ENCODE measurements at places on chromosomes 5 and 9. TPM values are rescaled to one million over a fixed set of nuclear protein-coding genes. Genes with fewer than 3 reads are reported as not detected.

- DNase-seq, result no peak
Measured at GRCh38 chr9:107952773-107953172, 463.2 kb upstream of the KLF4 start.

DNA sequence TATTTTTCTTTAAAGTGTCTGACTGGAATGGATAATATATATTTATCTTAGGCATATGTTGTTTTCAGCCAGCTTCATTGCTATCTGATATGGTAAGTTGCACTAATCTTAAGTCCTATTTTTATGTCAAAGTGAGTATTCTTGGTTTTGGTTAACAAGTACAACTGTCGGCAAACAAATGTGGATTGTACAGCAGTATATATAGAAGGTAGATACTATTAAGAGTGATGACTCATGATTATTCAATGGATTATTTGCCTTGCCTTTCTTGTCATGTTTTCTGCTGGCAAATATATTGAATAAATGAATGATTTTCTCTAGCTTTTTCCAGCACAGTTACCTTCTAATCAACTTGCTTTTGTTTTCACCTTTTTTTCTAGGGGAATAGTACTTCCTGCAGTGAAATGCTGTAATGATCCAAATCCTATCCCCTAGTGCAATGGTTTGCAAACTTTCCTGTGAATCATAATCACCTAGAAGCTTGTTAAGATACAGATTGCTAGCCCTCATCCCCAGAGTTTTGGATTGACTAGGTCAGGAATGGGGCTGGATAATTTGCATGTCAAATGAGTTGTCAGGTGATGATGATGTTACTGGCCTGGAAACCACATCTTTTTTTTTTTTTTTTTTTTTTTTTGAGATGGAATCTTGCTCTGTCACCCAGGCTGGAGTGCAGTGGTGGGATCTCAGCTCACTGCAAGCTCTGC is 60.8 kb upstream of the ARRDC3 start:
- no peak for DNase-seq

DNA sequence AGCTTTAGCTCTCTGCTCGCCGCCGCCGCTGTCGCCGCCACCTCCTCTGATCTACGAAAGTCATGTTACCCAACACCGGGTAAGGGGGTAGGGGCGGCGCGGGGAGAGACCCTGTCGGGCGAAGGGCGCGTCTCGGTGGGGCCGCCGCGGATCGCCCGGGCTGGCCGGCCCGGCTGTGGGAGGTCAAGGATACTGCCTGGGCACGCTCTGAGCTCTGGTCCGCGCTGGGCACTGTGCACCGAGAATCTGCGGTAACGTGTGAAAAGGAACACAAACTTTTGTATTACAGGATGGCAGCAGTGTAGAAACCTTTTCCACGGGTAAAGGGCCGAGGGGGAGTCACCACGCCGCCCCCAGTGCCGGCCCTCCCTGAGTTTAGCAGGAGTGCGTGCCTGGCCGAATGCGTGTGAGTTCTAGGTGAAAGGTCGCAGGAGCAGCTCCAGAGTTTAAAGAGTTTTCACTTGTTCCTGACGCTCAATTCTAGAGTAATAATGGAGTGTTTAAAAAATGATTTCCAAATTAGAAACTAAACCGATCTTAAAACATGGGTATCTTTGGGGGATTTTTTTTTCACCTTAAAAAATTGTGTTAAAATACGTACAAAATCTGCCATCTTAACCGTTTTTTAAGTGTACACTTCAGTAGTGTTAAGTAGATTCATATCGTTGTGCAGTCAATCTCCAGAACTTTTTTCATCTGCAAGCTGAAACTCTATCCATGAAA is at the start of gene HSDL2:
Gene HSDL2 (plus strand): TSS at position 7 of the 723 bp plus-strand sequence. CDS start 56 bp downstream, at position 63.
- DNase-seq, result no peak

GRCh38 chr9:127390563-127390962 is 6.4 kb upstream of the SLC2A8 start:
- no peak for DNase-seq

The KCNIP1 gene
- not detected for total RNA-seq

GRCh38 chr5:35819668-35820067 is 37.0 kb upstream of the IL7R start:
- no peak for DNase-seq

DNA sequence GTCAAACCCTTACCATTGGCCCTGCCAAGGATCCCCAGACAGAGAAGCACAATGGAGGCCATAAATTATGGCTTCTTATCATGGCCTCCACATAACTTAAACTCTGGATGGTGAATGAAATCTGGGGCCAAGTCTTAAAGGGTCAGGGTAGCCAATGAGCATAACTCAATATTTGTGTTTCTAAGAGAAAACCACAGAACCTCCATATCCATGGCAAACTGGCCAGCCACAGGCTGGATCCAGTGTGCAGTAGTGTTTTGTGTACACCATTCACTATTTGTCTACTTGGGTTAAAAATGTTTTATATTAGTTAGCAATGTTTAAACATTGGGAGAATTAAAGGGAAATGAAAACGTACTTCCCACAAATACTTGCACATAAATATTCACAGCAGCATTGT is 60.8 kb downstream of the CDO1 start:
- DNase-seq, result no peak

DNA sequence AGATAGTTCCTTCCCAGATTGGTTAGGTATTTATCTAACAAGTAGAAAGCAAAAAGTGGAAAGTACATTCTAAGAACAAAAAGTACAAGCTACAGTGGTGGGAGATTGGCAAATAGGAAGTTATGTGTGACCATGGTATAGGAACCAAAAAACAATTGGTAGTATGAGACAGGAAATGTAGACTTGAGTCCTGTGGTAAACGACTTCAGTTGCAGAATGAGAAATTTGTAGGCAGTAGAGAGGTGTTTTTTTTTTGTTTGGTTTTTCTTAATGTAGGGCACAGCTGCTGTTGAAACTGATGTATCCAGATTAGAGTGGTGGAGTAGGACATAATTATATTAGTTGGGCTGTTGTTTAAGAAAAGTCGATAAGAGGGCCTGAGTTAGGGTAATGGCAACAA is 72.0 kb downstream of the CCNH start:
- DNase-seq, result no peak

DNA sequence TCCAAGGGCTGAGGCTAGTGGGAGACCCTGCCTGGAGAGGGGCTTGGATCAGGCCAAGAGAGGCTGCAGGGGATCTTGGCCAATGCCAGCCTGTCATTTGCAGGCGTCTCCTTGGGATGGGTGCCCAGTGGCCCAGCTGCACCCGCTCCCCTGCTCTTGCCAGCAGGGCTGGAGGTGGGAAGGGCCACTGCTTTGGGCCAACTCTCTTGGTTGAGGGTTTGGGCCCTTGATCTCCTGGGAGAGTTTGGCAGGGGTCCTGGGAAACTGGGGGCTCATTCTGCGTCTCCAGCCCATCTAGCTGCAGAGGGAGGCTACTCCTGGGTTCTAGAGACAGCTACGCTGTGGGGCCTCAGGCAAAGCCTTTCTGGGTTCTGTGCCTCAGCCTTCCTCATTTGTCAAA is 10.5 kb downstream of the PSD2 start:
- DNase-seq, result no peak

- no peak for DNase-seq
Measured at GRCh38 chr5:151671950-151672349, 14.8 kb downstream of the SPARC start.

- no peak for DNase-seq
Measured at GRCh38 chr5:136492587-136492986, 127.2 kb upstream of the TRPC7 start.

GRCh38 chr5:139763280-139763929 is 32.2 kb upstream of the PSD2 start:
- DNase-seq, result no peak

GRCh38 chr5:67081261-67081660 is 115.3 kb downstream of the CD180 start:
- no peak for DNase-seq

The MLANA gene
- not detected for total RNA-seq

GRCh38 chr9:2595973-2596372 is 25.6 kb upstream of the VLDLR start:
- no peak for DNase-seq

DNA sequence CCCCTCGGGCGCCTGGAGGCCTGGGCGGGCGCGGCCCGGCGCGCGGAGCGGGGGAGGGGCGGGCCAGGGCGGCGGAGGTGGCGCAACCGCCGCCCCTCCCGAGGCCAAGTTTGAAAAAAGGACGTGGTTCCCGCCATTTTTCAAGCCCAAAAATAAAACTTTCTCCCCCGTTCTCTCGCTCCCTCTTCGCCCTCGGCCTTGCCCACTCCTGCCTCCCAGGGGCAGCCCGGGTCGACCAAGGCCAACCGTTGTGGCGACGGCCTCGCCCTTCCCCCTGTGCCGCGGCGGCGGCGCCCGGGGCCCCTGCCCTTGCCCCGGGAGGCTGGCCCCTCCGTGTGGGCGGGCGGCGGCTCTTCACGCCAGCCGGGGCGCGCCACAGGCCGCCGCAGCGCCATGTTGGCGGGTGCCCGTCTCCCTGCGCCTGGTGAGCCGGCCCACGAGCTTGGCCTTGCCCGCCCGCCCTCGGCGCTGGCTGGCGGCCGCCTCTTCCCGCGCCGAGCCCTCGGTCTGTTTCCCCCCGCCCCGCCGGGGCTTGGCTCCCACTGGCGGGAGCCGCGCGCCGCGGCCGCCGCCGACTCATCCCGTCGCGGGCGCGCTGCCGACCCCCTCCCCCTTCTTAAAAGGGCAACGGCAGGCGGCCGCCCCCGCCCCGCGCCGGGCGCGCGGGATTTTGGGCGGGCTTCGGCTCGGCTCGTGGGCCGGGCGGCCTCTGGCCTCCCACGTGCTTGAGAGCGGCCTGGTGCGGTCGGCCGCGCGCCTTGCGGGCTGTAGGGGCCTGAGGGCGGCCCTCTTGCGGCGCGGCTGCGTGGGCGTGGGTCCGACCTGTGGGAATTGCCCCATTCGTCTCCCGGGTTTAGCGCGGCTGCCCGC is 1.3 kb downstream of the ANP32B start:
- DNase-seq, result peak; percentile 85

GRCh38 chr9:72958485-72959281 is 5.8 kb upstream of the ALDH1A1 start:
- no peak for DNase-seq

DNA sequence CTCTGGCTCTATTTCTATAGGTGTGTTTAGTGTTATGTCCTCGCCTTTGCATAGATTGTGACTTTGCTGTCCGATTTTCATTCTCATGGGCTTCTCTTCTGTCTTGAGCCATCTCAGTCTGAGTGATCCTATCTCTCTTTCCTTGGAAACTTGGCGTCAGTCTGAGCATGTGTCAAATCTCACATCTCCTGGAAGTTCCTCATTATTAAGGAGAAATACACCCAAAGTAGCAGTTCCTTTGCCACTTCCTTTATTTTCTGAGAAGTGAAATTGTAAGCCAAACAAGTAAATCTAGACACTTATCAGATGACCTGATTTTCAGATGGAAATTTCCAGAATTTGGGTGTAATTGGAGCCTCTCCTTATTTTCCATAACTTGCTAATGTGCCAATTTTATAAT is 126.9 kb upstream of the ANKH start:
- DNase-seq, result no peak

The SAPCD2 gene
- total RNA-seq, result 0.38 TPM

DNA sequence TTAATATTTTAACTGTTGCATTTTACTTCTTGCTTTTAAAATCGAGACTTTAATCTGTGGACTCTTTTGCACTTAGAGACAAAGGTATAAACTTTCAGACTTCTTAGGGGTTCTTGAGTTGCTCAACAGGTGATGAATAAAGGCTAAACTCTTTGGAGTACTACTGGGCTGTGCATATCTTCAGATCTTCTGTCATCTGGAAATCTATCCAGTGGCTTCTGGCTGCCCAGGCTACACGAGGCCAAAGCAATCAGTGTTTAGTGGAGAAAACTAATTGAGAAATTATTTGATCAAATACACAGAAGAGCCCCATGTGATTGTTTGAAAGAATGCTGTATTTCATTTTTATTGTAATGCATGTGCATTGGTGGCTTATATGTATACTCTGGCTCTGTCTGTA is 146.1 kb downstream of the PBX3 start:
- no peak for DNase-seq

- peak; percentile 4 for DNase-seq
Measured at GRCh38 chr9:134306636-134307600, 19.3 kb upstream of the RXRA start.

- no peak for DNase-seq
Measured at GRCh38 chr5:111782216-111782615, 25.2 kb upstream of the NREP start.

DNA sequence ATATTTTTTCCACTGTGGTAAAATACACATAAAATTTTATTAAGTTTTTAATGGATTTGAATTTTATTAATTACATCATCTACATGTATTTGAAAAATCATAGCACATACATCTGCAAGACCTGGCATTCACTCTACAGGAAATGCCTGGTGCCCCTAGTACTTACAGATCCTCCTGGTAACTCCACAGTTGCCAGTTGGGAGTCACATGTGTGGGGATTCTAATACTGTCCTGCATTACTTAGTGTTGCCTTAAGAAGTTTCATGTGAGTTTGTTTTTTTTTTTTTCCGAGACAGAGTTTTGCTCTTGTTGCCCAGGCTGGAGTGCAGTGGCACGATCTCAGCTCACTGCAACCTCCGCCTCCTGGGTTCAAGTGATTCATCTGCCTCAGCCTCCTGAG is 18.1 kb downstream of the KDM3B start:
- DNase-seq, result no peak

DNA sequence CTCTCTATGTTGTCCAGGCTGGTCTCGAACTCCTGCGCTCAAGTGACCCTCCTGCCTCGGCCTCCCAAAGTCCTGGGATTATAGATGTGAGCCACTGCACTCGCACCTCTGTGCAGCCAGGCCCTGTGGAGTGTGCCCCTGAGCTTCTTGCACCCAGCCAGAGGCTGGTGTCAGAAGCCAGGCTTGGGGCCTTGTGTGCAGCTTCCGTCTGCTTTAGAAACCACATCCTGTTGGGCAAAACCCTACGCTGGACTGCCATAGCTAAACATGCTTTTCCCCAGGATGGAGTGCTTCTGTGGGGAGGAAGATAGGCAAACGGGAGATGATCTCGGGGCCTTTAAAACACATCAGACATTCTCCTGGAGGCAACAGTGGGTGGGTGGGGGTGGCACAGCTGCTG is 40.1 kb downstream of the PRRT1B start:
- DNase-seq, result peak; percentile 30

GRCh38 chr5:55584398-55585205 is 49.8 kb upstream of the PLPP1 start:
- no peak for DNase-seq

GRCh38 chr9:86098824-86099700 is at the start of gene GOLM1:
Gene GOLM1 (minus strand): TSS chr9:86099558. CDS start chr9:86079320, 20,238 bp downstream.
- peak; percentile 14 for DNase-seq

- DNase-seq, result no peak
Measured at GRCh38 chr5:82396871-82397514, 118.8 kb upstream of the RPS23 start.

- DNase-seq, result no peak
Measured at GRCh38 chr9:135812961-135813360, 94.4 kb downstream of the CAMSAP1 start.

- no peak for DNase-seq
Measured at GRCh38 chr9:109143881-109144562, 23.0 kb downstream of the FRRS1L start.

Data from CD8-positive, alpha-beta T cell (primary cell).